ENCODE measurements at places on chromosomes 1 and 21. TPM values are rescaled to one million over a fixed set of nuclear protein-coding genes. Genes with fewer than 3 reads are reported as not detected.

Gene PDC
- total RNA-seq: not detected

Gene RAB25
- total RNA-seq: 3.4 TPM

Gene FHAD1
- 0.39 TPM for total RNA-seq

Gene CACNA1S
- total RNA-seq: not detected

Gene MATN1
- total RNA-seq: not detected

Gene SAMD11
- 46.1 TPM for total RNA-seq

Gene FMO5
- 0.13 TPM for total RNA-seq

Gene ARHGAP30
- not detected for total RNA-seq

Gene AUNIP
- total RNA-seq: 2.7 TPM

Gene UTS2
- total RNA-seq: not detected

Gene KCNQ4
- total RNA-seq: 0.08 TPM

Gene TINAGL1
- 16.6 TPM for total RNA-seq
